ENCODE measurements at places on chromosomes 6 and 20.
A peak's percentile ranks its signal among the peaks of the same experiment; 100 is the strongest.

DNA sequence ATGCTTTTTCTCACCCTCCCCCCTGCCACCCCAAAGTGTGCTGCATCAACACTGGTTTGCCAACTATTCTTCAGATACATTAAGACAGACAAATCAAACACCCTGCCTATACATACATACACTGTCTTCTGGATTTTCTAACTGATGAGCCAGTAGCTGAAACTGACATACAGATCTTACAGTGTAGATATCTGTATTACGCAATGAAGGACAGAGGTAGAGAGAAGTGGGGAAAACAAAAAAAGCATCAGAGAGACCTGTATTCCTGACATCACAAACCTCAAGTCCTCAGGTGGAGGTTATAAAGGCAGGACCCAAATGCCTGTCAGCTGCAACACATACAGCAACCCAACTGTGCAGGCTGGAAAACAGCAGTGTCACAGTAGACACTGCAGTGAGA lies 535.4 kb downstream of the HACE1 start:
- DNase-seq = no peak

DNA sequence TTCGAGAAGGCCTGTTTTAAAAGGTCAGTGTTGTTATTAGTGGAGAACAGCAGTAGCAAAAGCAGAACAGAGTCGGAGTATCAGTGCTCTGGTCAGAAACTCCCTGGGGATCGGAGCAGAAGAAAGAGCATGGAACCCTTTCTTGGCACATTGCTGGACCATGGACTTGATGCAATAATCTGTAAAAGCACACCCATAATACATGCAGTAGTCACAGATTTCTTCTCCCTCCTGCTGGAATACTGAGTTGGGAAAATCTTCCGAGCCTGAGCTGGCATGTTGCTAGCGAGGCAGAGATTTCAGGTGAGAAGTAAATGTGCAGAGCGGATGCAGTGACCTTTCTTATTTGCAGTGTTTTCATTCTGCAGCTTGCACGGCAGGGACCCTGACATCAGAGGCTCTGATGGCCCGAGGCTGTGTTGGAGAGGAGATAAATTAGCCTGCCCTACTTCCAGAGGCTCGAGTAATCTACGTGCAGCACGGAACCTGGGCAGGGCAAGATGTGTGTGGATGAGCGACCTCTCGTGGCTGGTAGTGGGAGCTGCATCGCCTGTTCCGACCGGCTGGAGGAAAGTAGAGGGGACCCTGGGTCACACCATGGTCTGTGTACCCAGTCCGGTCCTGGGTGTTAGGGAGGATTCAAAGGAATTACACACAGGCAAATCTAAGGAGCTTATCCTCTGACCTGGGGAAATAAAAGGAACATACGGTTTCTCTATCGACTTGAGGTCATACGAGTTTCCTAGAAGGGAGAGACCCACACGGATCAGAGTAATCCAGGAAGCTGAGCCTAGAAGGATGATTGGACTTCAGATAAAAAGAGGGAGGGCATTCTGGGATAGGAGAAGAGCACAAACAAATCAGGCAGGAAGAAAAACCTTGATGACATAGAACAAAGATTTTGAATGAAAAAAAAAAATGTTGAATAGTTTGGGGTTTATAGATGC lies 137.0 kb upstream of the STMND1 start:
- peak; percentile 34 for DNase-seq

DNA sequence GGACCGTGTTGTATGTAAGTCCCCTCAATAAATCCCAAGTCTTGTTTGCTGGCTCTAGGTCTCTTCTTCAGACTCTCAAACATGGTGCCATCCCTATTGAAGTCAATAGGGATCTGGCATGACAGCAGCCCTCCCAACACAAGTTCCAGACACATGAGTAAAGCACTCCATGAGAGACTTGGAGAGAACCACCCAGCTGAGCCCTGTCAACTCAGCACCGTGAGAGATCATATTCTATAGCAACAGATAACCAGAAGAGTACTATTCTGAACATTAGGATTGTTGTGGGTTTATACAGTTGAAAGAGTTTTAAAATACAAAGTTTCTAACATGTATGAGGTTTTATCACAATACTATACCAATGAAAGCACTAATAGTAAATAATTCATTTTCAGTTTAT lies 23.5 kb downstream of the TMEM14A start:
- no peak for DNase-seq

DNA sequence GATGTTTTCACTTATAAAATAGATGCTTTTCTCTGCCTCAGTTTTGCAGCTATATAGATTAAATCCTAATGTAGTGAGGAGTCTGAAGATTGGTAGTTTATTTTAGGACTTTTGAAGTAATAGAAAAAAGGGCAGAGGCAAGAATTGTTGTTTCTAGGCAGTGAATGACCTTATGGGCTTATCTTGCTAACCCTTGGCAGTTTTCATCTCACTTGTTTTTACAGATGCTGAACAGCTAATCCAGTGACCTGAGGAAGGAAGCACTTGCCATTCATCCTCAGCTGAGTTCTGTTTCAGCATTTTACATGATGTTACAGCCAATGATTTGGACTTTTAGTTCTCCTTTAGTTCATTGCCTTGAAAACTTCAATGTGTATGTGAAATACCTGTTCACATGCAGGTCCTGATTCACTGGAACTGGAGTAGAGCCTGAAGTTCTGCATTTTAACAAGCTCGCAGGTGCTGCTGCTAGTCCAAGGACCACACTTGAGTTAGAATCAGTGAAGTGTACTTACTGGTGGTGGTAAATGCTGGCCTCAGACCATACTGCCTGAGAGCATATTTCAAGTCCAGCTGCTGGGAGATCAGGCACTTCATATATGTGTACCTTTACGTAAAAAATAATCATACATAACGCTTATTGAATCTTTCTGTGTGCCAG lies 86.9 kb downstream of the TULP4 start:
- no peak for DNase-seq

GRCh38 chr6:54516321-54516720 lies 208.1 kb downstream of the TINAG start:
- DNase-seq = no peak

DNA sequence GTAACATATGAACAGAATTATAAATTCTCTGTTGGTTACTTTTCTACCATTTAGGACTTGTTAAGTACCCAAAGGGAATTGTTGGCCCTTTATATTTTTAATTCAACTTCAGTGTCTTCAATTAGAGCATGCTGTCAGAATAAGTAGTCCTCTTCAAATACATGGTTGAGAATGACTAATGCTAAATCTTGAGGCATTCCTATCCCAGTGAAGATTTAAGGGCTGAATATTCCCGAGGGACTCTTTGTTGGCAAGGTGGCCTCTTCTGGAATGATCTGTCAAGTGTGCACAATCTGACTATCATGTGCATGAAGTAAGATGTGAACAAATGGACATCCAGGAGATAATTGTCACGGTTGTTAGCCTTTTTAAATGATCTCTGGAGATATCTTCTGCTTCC lies 421.7 kb downstream of the BMP2 start:
- no peak for DNase-seq

GRCh38 chr6:109894181-109894580 lies 83.9 kb upstream of the GPR6 start:
- DNase-seq = no peak

DNA sequence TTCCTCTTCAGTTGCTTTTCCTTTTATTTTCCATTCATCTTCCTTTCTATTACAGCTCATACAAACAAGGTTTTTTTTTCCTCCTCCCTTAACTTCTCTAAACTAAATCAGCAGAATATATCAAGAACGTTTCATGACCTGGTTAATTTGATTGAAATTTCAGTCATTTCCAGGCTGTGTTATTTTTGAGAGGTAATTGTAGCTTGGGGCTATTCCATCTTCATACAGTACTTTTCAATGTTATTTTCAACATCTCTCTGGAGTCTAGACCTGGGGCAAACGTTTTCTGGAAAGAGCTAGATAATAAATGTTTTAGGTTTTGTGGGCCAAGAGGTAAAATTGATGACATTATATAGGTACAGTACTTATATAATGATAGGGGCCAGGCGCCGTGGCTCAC lies 4.0 kb upstream of the SLC23A2 start:
- DNase-seq = no peak

DNA sequence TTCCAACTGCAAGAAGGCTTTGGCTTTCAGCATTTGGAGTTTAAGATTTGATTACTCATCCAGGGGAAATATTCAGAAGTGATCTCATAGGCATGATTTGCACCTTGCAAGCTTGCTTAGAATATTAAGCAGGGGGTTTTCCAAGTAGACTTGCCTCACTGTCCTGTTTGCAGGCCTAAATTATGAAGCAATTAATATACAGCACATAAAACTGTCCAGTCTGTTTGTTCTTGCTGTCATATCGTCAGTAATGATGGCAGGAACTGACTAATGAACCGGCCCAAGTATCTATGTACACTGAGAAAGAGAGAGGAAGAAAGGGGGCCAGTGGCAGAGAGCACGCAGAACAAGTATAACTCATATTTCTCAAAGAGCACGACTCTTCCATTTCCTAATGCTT lies 212.5 kb upstream of the SUPT3H start:
- no peak for DNase-seq

GRCh38 chr6:156801712-156802111 lies 24.5 kb downstream of the ARID1B start:
- no peak for DNase-seq

DNA sequence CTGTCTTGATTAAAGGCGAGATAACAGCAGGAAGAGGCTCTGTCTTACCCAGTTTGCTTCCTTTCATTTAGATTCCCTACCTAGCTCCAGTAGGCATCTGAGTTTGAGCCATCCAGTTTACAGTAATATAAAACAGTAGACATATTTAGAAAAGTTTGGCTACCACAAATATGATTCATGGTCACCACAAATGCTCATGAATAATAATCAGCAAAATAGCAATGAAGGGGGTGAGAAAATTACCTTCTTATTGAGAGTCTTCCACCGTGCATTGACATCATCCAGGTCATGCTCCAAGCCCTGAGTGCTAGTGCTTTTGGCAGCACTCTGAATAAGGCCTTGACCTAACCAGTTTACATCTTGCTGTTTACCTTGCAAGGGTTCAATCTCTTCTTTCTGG lies 106.2 kb downstream of the DST start:
- no peak for DNase-seq

GRCh38 chr6:75142721-75143120 lies 63.1 kb downstream of the COL12A1 start:
- DNase-seq = no peak

DNA sequence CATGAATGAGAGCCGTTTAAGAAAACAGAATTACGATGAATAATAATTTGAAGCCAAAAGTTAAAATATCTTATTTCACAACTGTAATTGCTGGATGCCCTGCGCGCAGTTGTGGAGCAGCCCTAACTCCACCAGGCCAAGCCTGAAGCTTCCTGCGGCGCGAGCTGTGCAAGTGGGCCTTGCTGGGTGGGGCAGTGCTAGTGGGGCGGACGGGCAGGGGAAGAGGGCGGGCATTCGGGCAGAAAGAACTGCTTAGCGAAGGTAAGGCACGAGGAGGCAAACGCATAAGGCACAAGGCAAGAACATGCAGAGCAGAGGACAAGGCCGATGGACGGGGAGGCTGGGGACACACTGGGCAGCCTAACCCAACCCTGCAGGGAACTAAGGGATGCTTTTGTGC lies 2.3 kb downstream of the HLA-DQB2 start:
- DNase-seq = no peak

- peak; percentile 70 for DNase-seq
Measured at GRCh38 chr20:462199-462991, at the start of gene TBC1D20. Gene TBC1D20, minus strand, starts transcription at chr20:462533. Its CDS starts 128 bp downstream, at chr20:462405.

DNA sequence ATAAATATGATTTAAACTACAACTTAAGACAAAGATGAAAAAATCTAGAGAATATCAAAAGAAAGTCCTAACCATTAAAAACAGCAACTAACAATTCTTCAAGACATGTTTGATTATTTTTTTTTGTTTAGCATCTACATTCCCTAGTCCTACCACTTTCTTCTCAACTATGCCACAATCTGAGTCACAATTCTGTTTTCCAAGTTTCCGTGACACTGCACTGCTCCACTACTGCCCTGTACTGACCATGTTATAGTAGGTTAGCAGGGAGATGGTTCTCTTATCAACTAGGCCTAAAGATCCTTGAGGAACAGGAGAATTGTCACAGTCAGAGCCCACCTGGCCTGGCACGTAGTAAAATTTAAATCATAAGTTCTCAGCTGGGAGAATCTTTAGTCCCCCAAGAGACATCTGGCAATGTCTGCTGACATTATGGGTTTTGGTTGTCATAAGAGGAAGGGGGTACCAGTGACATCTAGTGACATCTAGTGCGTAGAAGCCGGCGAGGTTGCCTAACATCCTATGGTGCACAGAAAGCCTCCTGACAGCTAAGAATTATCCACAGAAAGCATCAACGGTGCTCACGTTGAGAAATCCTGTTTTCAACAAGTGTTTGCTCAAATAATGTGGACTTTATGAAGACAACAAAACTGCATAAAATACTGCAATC lies 100.5 kb downstream of the PDE10A start:
- DNase-seq = no peak

- DNase-seq = no peak
Measured at GRCh38 chr20:51800060-51800871, 2.1 kb downstream of the SALL4 start.

- no peak for DNase-seq
Measured at GRCh38 chr20:35972462-35972861, 4.1 kb downstream of the CNBD2 start.

DNA sequence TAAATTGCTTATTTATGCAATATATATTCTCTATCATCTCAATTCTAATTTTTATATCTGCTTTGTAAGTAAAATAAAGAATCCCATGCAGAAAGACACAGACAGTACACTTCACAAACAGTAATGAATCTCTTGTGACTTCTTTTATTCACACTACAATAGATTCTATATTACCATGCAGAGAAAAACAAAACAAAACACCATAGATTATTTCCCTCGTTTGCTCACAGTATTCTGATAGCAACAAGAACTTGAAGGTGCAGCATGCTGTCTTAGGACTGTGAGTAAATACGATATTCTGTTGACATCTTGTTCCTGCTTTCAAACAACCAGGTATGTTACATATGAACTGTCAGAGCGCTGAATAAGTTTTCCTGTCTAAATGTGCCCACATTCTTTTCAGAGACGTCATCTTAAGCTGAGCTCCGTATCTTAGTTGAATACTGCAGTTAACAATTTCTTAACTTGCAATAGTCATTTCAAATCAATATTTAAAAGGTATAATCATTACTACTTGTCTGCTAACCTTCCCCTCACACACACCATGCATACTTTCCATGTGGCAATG lies 140.1 kb downstream of the BTBD9 start:
- DNase-seq = no peak

- no peak for DNase-seq
Measured at GRCh38 chr6:42332916-42333315, 115.3 kb upstream of the MRPS10 start.

GRCh38 chr6:138012682-138013081 lies 94.5 kb downstream of the PERP start:
- no peak for DNase-seq

Measured in GOT3 (cell line).